CD4-positive, alpha-beta T cell treated with Interleukin-21 for 1 hour (primary cell): ENCODE measurements at places on chromosomes 16 and 17.

- DNase-seq, result peak; percentile 63
These were observed 21.7 kb downstream of the SLC25A10 start for GRCh38 chr17:81733507-81734404.

- DNase-seq, result no peak
These were observed 1.5 kb upstream of the ENGASE start for GRCh38 chr17:79073016-79073705.

- DNase-seq, result no peak
These were observed 113.2 kb upstream of the MAF start for GRCh38 chr16:79713609-79714309.

DNA sequence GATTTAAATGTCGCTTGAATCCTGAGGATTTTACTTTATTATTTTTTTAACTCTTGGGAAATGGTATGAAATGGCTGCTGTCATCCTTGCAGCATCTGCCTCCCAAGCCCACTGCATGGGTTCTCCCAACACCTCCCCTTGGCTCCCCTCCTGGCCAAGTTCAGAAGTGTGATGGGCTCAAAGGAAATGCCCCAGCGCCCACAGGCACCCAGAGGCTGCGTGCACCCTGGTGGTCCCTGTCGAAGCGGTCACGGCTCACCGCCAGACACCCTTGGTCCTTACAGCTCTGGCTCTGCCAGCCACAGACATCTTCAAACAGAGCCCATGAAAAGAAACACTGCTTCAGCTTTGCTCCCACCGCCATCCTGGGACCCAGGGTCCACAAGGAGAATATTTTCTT is 334.7 kb downstream of the SOX9 start:
- no peak for DNase-seq

GRCh38 chr16:66534376-66534799 is 15.5 kb downstream of the TK2 start:
- DNase-seq, result no peak

DNA sequence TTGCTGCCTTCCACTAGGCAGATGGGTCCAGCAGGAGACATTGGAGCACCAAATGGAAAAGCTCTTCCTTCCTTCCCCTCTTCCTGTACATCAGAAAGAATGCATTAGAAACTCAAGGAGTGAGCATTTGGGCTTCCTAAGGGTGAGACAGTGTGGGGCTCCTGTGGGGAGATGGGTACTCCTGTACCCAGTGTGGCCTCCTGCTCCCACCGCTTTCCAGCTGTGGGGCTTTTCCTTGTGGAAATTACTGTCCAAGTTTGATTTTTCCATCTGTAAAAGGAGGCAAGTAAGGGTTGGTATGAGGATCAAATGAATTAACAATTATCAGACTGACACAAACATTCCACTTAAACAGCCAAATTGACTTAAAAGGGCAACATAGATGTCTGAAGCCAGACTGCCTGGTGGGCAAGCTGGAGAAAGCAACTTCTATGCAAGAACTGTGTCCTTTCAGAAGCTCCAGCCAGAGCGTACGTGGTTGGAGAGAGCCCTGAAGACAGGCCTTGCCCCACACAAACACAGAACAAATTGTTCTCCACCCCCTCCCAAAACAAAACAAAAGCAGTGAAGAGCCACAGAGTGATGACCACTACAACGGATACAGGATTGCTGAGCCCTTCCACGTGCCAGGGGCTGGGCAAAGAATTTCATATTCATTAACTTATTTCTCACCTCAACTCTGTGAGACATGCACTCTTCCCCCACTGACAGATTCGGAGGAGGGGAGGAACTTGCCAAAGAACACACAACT is 23.1 kb upstream of the ALDH3A1 start:
- DNase-seq, result no peak

DNA sequence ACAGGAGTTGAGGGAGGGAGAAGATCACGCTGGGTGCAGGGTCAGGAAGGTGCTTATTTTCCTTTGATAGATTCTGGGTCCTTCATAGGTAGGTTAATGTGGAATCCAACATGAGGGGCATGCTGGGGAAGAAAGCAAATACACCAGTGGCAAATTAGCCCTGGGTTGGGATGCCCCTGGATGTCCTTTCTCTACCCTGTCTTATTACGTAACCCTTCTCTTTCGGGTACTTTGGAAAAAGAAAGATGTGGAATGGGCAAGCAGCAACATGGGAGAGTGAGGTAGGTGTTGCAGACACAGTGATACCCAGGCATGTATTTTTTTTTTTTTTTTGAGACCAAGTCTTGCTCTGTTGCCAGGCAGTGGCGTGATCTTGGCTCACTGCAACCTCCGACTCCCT is 9.1 kb downstream of the SLC7A6 start:
- no peak for DNase-seq

DNA sequence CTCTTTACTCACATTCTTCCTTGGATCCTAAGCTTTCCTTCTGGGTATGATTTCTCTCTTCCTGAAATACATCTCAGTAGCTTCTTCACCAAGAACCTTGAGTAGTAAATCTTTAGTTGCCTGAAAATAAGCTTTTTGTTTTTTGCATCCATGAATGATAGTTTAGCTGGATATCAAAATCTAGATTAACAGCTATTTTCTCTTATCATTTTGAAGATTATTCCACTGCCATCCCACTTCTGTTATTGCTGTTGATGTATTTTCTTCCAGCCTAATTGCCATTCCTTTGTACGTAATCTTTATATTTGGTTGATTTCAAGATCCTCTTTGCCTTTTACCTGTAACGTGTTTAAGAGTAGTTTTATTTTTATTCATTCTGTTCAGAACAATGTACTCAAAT is 7.6 kb upstream of the FBXO39 start:
- no peak for DNase-seq

- no peak for DNase-seq
These were observed 339.6 kb upstream of the CDH5 start for GRCh38 chr16:66026787-66027330.

- DNase-seq, result peak; percentile 40
These were observed 914 bp downstream of the MAP1LC3B start for GRCh38 chr16:87392821-87393679.

GRCh38 chr16:30951750-30952149 is 2.9 kb downstream of the ORAI3 start:
- no peak for DNase-seq

- no peak for DNase-seq
These were observed 201.9 kb downstream of the SNX29 start for GRCh38 chr16:12178251-12178990.

DNA sequence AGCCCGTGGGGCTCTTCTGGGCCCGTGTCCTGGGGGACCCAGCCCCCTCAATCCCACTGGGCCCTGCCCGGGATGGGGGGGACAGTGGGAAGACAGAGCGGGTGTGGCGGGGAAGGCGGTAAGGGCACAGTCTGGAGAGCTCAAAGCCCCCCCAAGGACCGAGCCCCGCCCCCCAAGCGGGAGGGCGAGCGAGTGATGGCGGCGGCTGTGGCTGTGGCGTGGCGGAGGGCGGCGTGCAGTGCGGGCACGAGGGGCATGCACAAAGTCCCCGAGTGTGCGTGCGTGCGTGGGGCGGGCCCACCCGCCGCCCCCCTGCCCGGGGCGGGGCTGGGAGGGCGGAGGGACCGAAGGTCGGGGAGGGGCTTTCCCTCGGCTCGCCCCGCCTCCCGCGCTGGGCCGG is 3.6 kb upstream of the WDR24 start:
- no peak for DNase-seq

DNA sequence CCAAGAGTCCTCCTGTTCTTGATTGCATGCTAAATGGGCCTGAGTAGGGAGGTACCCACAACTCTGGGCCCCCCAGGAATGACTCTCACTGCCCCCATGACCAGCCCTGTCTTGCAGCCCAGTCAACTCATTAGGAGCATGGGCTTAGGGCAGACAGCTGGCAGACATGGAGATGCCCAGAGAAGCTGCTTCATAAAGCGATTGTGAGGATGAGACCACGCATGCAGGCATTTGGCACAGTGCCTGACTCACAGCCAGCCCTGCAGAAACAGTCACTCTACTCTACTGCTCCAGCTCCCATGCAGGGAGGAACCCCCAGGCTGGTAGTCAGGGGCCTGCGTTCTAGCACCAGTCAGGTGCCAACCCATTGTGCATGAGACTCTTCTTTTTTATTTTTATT is 8.4 kb upstream of the C16orf82 start:
- no peak for DNase-seq

DNA sequence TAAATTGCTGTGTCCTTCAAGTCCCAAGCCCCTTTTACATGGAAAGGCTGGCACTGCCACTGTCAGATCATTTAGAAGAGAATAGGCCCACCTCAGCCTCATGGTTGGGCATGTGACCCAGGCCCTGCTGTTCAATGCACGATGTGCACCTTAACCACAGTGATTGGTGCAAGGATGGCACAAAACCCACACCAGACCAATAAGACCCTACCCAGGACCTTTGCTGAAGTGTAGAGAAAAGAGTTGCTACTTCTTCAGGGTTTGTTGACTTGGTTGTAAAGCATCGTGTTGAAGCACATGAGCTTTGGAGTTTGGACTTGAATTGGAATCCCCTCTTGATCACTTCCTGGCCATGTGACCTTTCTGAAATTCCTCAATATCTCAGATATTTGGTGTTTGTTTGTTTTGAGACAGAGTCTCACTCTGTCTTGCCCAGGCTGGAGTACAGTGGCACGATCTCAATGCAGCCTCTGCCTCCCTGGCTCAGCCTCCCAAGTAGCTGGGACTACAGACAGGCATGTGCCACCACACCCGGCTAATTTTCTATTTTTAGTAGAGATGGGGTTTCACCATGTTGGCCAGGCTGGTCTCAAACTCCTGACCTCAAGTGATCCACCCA is 24.8 kb downstream of the DNAJA2 start:
- DNase-seq, result no peak

DNA sequence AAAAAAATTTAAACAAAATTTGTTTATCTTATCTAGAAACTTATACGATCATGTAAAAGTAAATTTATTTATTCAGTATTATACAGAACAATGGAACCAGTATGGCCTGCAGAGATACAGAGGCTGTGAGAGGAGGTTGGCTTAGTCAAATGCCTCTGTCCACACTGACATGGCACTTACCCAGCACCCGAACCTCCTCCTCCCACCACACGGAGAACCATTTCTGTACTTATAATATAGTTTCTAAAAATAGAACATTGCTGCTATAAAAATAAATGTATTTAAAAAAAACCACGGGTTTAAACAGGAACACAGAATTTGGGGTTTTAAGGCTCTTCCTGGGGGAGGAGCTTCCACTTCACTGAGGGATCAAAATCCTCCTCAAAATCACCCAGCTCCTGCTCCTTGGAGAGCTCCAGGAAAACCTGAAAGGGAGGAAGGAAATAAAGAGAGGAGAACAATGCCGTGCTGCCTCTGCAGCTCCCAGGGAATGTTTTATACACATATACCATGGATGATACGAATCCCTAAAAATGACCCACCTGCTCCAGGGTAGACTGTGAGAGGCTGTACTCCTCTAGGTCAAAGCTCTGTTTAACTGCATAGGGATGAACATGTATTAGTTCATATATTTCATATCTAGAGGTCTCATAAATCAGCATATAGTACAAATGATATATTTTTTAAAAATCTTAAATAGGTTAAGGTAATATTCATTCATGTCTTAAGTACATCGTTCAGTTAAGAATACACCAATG is 87.3 kb downstream of the ABCA8 start:
- no peak for DNase-seq

DNA sequence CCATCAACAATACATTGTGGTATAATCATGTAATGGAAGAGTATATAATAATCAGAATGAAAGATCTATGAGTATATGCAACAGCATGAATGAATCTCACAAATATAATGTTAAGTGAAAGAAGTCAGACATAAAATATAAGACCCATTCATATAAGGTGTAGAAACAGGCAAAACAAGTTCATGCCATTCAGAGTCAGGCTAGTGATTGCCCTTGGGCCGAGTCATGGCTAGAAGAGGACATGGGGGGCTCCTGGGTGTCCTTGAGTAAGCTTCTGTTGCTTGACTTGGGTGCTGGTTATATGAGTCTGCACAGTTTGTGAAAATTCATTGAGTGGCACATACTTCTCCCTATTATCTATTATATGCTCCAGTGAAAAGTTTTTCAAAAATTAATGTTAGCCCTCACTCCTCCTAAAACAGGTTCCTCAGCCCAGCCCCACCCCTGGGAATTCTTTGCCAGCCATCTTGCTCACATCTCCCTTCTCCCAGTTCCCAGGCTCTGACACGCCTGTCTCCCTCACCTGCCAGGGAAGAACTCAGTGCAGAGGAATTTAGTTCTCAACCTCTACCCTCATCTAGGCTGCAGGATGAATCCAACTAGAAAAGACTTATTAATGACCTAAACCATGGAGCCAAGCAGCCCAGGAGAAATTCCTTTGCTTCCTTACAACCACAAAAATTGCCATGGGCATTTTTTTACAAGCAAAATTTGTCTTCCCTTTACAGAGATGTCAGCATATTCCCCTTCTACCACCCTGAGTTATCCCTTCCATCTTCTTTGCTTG is 52.4 kb upstream of the NFAT5 start:
- no peak for DNase-seq

- DNase-seq, result no peak
These were observed 139.6 kb upstream of the SALL1 start for GRCh38 chr16:51290442-51291285.

- no peak for DNase-seq
These were observed at the start of gene TMEM92 for GRCh38 chr17:50274142-50274896. TSS of gene TMEM92 (plus strand) at chr17:50274466. CDS start at chr17:50274502, 36 bp downstream.

- DNase-seq, result peak; percentile 78
These were observed 9.1 kb downstream of the TMEM208 start for GRCh38 chr16:67235816-67236562.

DNA sequence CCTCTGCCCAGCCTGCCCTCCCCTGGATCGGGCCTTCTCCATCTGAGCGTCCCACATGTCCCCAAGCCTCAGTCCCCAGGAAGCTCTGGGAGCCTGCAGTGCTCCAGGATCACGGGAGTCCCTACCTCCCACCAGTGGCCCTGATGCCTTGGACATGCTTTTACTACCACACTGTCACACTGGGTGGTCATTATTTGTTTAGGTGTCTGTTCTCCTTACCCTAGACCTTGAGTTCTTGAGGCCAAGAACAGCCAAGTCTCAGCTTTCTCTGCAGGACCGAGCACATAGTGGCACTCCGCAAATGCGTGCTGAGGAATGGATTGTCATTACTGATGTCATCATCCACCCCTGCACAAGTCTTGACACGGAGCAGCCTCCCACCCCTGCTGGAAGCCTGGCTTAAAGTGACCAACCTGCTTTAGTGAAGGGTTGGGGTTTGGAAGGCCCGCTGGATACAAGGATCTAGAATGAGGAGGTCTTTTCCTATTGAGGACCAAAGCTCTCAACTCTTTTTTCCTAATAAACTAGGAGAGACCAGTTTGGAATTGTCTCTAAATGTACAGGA is 132.9 kb upstream of the CRHR1 start:
- no peak for DNase-seq

- peak; percentile 19 for DNase-seq
These were observed 120.7 kb downstream of the GAS7 start for GRCh38 chr17:10077561-10078299.
